Neuronal stem cell (in vitro differentiated cells): ENCODE measurements at places on chromosomes 3 and 15.

GRCh38 chr3:124163689-124164088, 171.8 kb upstream of the ROPN1 start:
- DNase-seq, result no peak

GRCh38 chr15:65132878-65133547, 595 bp downstream of the PDCD7 start:
- peak; percentile 35 for DNase-seq

DNA sequence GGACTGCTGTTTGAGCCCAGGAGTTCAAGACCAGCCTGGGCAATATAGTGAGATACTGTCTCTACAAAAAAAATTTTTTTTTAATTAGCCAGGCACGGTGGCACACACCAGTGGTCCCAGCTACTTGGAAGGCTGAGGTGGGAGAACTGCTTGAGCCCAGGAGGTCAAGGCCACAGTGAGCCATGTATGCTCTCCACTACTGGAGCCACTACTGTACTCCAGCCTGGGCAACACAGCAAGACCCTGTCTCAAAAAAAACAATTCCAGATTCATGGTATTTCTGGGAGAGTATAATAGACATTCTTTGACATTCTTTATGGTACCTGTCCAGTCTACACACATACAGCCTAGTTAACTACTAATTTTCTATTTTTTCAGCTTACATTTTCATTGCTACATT, 70.1 kb downstream of the GSK3B start:
- no peak for DNase-seq

- no peak for DNase-seq
These were observed 61.8 kb downstream of the PCCB start for GRCh38 chr3:136311968-136312367.

DNA sequence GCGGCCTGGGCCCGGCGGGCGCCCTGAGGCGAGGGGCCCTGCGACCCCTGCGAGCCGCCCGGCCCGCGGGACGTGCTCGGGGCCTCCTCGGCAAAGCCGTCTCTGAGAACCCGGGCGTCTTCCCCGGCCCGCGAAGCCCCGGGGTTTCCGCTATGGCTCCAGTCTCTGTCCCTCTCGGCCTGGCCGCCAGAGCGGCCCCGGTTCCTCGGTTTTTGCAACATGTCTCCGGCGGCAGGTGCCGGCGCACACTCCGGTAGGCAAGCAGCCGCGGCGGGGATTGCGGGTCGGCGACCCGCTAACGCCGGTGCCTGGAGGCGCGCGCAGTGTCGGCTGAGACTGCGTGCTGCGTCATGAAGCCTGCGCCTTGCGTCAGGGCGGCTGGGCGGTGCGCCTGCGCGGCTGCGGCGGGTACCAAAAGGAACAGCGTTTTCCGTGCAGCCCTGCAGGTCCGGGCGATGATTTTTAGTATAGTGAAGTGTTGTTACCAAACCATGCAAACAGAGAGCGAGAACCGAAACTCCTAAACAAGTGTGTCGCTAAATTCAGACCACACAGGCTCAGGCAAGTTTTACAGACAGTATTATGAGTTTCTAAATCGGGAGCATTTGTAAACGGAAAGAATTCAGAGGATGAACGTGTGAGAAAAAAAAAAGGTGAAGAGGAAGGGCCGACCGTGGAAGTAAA, at the start of gene NSMCE3:
NSMCE3 (minus strand) TSS at position 338 of the 684 bp plus-strand sequence; CDS start at position 221, 117 bp downstream.
- peak; percentile 76 for DNase-seq

GRCh38 chr3:188220988-188221818, 67.2 kb downstream of the LPP start:
- DNase-seq, result no peak

- DNase-seq, result no peak
These were observed 38.0 kb downstream of the CADPS start for GRCh38 chr3:62837145-62837787.

- DNase-seq, result no peak
These were observed 87.8 kb downstream of the NECTIN3 start for GRCh38 chr3:111159391-111159790.

DNA sequence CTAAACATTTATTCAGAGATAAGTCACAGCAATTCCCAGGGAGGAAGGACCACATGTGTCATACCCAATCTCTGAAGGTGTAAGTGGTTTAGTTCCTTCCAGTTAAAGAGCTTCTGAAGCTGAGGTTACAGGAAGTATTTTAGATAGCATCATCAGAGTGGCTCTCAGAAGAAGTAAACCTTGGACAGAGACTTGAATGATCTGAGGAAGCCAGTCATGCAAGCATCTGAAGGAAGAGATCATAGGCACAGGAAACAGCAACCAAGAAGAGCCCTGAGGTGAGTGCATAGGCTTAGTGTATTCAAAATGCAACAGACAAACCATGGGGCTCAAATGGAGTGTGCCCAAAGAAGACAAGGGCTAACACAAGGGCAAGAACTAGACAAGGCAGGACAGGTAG, 210.3 kb downstream of the ULK4 start:
- DNase-seq, result no peak

GRCh38 chr3:127629467-127630403, 750 bp downstream of the PODXL2 start:
- DNase-seq, result no peak

DNA sequence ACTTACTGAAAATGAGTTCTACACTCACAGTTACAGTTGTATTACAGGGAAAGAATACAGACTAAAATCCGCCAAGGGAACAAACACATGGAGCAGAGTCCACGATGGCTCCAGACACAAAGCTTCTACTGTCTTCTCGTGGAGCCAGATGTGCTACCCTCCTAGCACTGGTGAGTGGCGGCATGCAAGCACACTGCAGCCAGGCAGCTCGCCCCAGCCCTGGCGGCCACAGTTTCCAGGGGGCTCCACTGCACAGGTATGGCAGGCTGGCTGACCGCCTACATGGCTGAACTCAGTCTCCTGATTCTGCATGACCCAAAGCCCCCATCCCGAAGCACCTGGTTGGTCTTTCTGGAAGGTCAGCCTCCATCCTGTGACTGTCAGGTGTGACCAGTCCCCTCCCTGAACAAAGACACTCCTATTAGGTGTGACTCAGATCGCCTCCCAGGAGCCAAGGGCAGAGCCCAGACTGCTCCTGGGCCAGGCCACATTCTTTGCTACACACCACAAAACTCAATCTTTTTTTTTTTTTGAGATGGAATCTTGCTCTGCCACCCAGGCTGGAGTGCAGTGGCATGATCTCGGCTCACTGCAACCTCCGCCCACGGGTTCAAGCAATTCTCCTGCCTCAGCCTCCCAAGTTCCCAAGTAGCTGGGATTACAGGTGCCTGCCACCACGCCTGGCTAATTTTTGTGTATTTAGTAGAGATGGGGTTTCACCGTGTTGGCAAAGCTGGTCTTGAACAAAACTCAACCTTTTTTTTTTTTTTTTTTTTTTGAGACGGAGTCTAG, 51.5 kb downstream of the CFAP92 start:
- DNase-seq, result no peak

GRCh38 chr3:141767066-141767465, 3.9 kb downstream of the GRK7 start:
- DNase-seq, result no peak

DNA sequence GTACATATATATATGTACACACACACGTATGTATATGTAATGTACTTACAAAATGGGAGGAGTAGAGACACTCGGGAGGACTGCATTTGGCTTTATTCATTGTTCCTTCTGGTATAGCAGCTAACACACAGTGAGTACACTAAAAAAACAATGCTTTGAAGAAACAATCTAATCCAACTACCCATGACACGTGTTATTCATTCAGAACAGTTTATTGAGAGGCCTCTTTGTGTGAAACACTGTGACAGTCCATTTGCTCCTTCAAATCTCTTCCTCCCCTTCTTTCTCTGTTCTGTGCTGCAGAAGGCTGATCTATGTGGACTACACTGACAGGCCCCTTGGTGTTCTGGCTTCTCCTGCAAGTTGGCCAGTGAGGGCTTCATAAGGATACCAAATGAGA, 1075.9 kb upstream of the CFAP20DC start:
- DNase-seq, result no peak

- DNase-seq, result no peak
These were observed 19.9 kb upstream of the TATDN2 start for GRCh38 chr3:10228248-10228950.

DNA sequence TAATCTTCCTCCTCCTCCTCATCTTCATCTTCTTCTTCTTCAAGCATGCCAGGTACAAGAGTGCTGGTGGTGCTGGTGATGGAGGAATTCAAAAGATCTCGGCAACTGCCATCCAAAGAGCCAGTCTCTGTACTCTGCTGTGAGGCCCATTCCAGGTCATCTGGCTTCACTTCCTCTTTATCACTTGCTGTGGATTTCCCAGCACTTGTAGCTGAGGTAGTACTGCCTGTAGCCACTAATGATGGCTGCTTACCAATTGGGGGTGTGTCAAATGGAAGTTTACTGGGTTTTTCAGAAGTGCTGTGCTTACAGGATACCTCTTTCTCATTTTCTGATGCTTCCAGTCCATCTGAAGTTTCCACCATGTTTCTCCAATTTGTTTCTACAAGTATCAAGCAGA, 28.8 kb upstream of the SHC4 start:
- DNase-seq, result no peak

GRCh38 chr15:69998541-69999391, 99.0 kb downstream of the TLE3 start:
- DNase-seq, result no peak

DNA sequence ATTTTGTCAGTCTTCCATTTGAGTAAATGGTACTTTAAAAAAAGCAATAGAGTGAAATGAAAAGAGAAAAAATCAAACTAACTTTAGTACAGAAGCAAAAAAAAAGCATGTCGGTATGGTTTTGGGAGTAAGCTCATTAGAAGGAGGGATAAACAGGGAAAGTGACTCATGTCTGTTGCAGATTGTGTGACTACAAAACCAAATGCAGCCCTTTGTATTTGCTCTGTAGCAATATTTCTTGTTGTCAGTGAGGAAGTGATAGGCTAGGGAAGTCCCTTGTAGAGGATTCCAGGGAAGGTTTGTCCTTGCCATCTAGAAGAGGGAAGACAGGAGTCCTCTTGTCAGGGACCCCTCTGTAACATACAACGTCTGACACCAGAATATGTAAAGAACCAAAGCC, 150.5 kb upstream of the POU1F1 start:
- no peak for DNase-seq

DNA sequence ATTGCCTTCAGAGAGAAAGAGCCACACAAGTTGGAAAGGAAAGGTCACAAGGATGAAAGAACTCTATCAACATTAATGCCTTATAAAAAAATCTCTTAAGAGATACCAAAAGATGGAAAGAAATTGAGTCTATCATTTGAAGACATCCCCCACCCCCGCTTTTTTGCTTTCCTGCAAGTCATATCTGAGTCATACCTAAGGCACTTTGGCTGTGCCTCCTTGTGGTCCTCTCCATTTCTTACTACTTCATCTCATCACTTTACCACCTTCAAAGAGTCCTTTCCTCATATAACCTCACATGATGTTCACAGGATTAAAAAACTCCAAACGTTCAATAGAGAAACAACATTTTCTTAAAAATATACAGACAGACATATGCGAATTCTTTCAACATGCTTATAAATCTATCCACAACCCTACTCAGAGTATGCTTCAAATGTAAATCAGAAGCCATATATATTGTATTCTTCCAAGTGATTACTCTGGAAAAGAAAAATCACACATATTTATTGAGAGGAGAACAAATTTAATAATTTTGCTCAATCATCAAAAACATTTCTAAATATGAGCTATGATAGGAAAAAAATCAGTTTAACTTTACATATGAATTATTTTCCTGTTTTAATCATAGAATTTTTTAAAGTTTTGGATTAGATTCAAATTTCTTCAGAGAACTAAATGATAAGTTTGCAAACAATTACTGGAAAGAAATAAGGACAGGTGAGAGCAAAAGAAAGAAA, 1003.9 kb upstream of the CFAP20DC start:
- no peak for DNase-seq

GRCh38 chr3:16429086-16429485, 84.4 kb downstream of the RFTN1 start:
- no peak for DNase-seq

GRCh38 chr15:44736181-44736765, at the start of gene TRIM69:
TRIM69 (plus strand) TSS chr15:44736528; CDS start chr15:44736705, 177 bp downstream.
- no peak for DNase-seq

DNA sequence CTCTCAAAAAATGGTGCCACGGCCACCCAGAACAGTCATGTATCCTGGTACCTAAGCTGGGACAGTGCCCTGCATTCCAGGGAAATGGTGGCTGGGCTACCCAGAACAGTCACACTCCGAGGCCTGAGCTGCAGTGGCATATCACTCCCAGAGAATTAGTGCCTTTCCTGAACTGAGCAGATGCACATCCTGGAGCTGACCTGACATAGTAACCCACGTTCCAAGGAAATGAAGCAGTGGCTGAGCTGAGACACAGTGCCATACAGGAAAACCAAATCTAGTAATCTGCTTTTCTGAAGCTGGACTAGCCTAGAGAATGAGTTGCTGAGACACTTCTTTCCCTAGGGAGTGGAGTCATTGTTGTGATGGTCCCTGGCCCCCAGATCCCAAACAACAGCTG, 41.8 kb downstream of the SERP1 start:
- no peak for DNase-seq

- DNase-seq, result no peak
These were observed 44.9 kb upstream of the CAPN7 start for GRCh38 chr3:15161133-15161532.
